B cell (primary cell): ENCODE measurements at places on chromosomes 3 and 15. TPM values are rescaled to one million over a fixed set of nuclear protein-coding genes. Genes with fewer than 3 reads are reported as not detected.

DNA sequence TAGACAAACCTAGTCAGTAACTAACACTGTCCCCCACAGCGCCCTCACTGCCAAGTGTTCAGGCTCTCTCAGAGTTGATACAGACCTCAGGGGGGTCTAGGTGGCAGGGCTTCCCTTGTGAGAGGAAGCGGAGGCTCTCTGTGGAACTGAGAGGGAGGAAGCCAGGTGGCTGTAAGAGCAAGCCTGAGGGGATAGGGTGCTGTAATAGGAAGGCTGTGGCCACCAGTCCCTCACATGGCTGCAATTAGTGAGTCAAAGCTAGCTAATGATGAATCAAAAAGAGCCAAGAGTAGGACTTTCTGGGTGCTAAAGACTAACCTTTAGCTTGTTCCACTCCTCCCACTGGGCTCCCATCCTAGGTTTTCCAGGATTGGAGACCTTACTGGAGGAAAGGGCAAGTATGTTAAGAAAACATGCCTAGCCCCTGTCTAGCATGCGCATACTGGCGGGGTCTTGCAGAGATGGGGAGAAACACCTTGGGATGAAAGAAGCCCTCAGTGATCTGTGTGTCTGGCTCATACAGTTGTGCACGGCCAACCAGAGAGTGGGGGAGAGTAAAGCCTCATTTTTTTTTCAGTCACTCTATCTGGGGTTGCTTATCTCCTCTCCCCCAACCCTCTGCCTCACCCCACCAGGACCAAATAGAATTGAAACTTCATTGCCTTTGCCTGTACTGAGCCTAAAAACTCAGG is 13.3 kb upstream of the SOX2 start:
- H3K4me1 ChIP-seq, result peaks cover 30% of the 10 kb centered on the region
- no peaks in the 10 kb centered on the region for H3K36me3 ChIP-seq
- peaks cover 42% of the 10 kb centered on the region for H3K27me3 ChIP-seq
- DNase-seq, result no peak
- no peak overlapping the region for H3K27ac ChIP-seq

- no peaks in the 10 kb centered on the region for H3K4me1 ChIP-seq
- no peak overlapping the region for H3K4me3 ChIP-seq
- H3K27ac ChIP-seq, result no peak overlapping the region
- no peaks in the 10 kb centered on the region for H3K36me3 ChIP-seq
- DNase-seq, result no peak
These were observed 385.7 kb upstream of the NR2F2 start for GRCh38 chr15:95944661-95945255.

DNA sequence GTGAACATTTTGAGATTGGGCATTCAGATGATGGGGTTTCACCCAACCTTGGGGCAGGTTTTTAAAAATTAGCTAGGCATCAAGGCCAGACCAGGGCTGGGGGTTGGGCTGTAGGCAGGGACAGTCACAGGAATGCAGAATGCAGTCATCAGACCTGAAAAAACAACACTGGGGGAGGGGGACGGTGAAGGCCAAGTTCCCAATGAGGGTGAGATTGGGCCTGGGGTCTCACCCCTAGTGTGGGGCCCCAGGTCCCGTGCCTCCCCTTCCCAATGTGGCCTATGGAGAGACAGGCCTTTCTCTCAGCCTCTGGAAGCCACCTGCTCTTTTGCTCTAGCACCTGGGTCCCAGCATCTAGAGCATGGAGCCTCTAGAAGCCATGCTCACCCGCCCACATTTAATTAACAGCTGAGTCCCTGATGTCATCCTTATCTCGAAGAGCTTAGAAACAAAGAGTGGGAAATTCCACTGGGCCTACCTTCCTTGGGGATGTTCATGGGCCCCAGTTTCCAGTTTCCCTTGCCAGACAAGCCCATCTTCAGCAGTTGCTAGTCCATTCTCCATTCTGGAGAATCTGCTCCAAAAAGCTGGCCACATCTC is 6.1 kb downstream of the RHO start:
- H3K4me3 ChIP-seq, result no peak overlapping the region
- peaks cover 2% of the 10 kb centered on the region for H3K27me3 ChIP-seq
- H3K4me1 ChIP-seq, result no peaks in the 10 kb centered on the region
- H3K27ac ChIP-seq, result no peak overlapping the region

VPS39 gene
- 145 and 149 TPM in 2 replicates for total RNA-seq

LRRC34 gene
- total RNA-seq, result 7.1 and 11.8 TPM in 2 replicates

CRABP1 gene
- total RNA-seq, result not detected in 2 replicates

SLC22A14 gene
- total RNA-seq, result not detected in 2 replicates

DNA sequence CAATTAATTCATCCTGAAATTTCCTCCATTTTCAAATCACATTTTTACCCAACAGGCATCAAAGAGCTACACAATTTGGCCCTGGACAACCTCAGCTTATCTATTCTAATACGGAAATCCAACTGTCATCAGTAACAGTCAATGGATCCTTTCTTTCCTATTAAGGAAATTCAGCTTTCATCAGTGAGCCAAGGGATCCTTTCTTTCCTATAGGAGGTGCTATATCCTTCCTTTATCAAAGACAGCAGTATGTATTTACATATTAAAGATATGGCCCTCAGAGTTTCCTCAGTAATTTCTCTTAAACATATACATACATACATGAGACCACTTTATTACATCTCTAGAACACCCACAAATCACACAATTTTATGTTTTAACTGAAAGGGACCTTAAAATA is 10.1 kb downstream of the DHX36 start:
- no peak for DNase-seq
- no peak overlapping the region for H3K4me3 ChIP-seq
- no peaks in the 10 kb centered on the region for H3K4me1 ChIP-seq
- H3K27me3 ChIP-seq, result no peaks in the 10 kb centered on the region

GRCh38 chr3:57659806-57660439 is 33.0 kb downstream of the DENND6A start:
- no peaks in the 10 kb centered on the region for H3K4me1 ChIP-seq
- H3K27me3 ChIP-seq, result no peaks in the 10 kb centered on the region
- H3K36me3 ChIP-seq, result peaks cover 37% of the 10 kb centered on the region
- no peak for DNase-seq

DNAH1 gene
- total RNA-seq, result 47.2 and 47.6 TPM in 2 replicates

OIP5 gene
- total RNA-seq, result 0.84 and 2.3 TPM in 2 replicates

ECE2 gene
- total RNA-seq, result not detected in 2 replicates

DNA sequence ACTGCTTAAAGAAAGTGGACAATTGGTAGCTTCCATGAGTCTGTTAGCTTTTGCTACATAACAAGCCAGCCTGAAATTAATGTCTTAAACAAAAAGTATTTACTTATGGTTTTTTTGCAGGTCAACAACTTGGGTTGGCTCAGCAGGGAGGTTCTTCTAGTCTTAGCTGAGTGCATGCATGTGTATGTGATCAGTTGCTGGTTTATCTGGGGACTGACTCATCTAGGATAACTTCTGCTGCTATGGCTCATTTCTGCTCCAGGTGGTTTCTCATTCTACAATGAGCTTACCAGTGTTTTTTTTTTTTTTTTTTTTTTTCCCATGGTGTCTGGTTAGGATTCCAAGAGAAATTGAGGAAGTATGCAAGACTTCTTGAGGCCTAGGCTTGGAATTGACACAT is 244.7 kb downstream of the NSUN3 start:
- H3K27ac ChIP-seq, result no peak overlapping the region
- no peaks in the 10 kb centered on the region for H3K27me3 ChIP-seq
- no peaks in the 10 kb centered on the region for H3K4me1 ChIP-seq
- H3K36me3 ChIP-seq, result no peaks in the 10 kb centered on the region

- H3K36me3 ChIP-seq, result no peaks in the 10 kb centered on the region
- H3K4me1 ChIP-seq, result no peaks in the 10 kb centered on the region
- DNase-seq, result no peak
- no peak overlapping the region for H3K27ac ChIP-seq
- no peaks in the 10 kb centered on the region for H3K27me3 ChIP-seq
- H3K4me3 ChIP-seq, result no peak overlapping the region
These were observed 3.6 kb upstream of the CLDN16 start for GRCh38 chr3:190384309-190384756.

DNA sequence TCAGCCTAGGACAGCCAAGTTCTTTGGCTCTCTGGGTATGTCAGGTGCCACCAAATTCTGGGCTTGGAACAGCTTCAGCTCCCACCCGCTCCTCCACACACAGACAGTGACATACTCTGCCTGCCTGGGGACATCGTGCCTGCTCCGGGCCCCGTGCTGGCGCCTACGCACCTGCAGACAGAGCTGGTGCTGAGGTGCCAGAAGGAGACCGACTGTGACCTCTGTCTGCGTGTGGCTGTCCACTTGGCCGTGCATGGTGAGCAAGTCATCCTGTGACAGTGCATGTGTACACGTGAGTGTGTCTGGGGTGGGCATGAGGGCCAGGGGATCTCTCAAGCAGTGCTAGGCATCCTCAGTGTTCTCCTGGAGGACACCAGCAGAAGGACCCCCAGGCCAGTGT is 922 bp downstream of the IL17RC start:
- no peak overlapping the region for H3K27ac ChIP-seq
- no peak for DNase-seq
- H3K36me3 ChIP-seq, result no peaks in the 10 kb centered on the region
- peaks cover 22% of the 10 kb centered on the region for H3K27me3 ChIP-seq
- no peak overlapping the region for H3K4me3 ChIP-seq
- H3K4me1 ChIP-seq, result peaks cover 17% of the 10 kb centered on the region

WDR72 gene
- total RNA-seq, result not detected in 2 replicates

- H3K36me3 ChIP-seq, result no peaks in the 10 kb centered on the region
- H3K4me3 ChIP-seq, result no peak overlapping the region
- no peak for DNase-seq
- H3K27ac ChIP-seq, result no peak overlapping the region
These were observed 339.1 kb upstream of the RGMA start for GRCh38 chr15:93428150-93428549.

POLQ gene
- total RNA-seq, result 0.79 and 0.97 TPM in 2 replicates

CFAP92 gene
- total RNA-seq, result not detected in 2 replicates

GRCh38 chr15:85402195-85402881 is 21.9 kb downstream of the AKAP13 start:
- no peaks in the 10 kb centered on the region for H3K36me3 ChIP-seq
- H3K4me1 ChIP-seq, result peaks cover 72% of the 10 kb centered on the region
- DNase-seq, result peak; percentile 19
- H3K27me3 ChIP-seq, result no peaks in the 10 kb centered on the region
- no peak overlapping the region for H3K4me3 ChIP-seq

PTX3 gene
- total RNA-seq, result 0.36 and 0.37 TPM in 2 replicates

NFKBIZ gene
- total RNA-seq, result 141 and 157 TPM in 2 replicates

DNA sequence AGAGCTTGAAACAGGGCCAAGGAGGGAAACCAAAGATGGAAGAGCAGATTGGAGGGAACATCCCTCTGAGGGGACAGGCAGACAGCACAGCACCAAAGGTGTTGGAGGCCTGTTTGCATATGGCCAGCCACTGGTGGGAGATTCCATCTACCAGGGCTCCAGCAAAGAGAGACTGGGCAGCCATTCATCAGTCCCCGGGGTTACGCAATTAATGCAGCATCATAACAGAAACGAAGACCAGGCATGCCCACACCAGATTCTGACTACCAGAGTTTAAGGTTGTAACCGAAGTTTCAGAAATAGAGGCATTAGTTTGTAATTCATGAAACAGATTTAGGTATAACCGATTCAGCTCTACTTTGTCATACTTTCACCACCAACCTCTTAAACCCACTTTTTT is 58.1 kb downstream of the COL8A1 start:
- H3K4me1 ChIP-seq, result no peaks in the 10 kb centered on the region
- no peak overlapping the region for H3K4me3 ChIP-seq
- H3K27ac ChIP-seq, result no peak overlapping the region
- no peaks in the 10 kb centered on the region for H3K36me3 ChIP-seq
- no peak for DNase-seq

DNA sequence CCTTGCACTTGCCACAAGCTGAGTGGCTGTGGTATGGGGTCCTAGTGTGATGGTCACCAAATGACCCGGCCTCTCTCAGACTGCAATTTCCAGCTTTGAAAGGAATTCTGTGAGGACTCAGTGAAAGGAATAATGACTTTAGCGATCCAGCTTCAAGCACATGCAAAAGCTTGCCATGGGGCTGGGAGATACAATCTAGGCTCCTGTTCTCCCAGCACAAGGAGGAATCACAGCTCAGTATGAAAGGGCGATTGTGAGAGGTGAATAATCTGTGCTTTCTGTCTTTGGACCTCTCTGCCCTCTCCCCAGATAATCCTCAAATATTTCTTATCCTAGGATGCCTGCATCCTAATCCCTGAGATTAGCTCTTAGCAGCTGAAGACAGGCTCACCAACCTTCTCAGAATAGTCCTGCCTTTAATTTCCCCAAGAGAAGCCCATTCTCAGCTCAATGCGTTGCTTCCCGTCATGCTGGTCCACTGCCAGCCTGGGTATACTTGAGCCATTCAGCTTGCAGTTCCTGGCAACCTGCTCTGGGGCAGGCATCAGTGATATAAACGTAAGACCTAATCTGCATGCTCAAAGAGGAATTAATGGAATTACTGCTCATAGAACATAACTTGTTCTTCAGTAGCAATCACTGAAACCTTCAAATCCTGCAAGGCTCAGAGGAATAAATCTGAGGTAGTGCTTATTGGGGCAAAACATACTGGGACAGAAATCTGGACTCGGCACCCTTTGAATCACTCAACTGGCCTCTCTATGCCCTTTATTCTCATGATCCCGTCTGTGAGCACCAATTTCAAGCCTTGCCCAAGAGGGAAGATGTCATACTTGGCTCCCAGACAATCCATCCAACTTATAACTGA is 15.1 kb downstream of the TLNRD1 start:
- H3K27ac ChIP-seq, result no peak overlapping the region
- H3K4me1 ChIP-seq, result no peaks in the 10 kb centered on the region
- no peaks in the 10 kb centered on the region for H3K27me3 ChIP-seq

CHMP2B gene
- 22.2 and 25.0 TPM in 2 replicates for total RNA-seq

DNA sequence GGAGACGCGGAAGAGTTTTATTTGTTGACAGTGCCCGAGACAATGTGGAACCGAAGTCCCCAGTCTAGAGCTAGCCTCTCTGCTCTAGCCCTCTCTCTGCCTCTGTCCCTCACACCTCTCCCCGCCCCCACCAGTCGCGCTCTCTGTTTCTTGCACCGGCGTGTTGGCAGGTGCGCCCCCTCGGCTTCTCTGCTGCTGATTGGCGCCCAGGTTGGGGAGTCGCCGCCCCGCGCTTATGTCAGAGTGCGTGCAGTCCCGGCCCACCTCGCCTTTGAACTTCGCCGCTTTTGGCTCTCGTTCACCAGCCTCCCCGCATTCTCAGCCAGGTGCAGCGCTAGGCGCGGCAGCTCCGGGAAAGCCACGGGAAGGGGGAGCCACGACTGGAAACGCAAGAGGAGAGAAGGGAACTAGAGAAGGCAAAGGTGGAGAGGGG is at the start of gene SOX14:
Gene SOX14 (plus strand): TSS at position 315 of the 433 bp plus-strand sequence. CDS start 470 bp downstream, outside the sequence.
- H3K4me1 ChIP-seq, result no peaks in the 10 kb centered on the region
- H3K27ac ChIP-seq, result no peak within 1 kb of the TSS
- H3K36me3 ChIP-seq, result no peaks in the 10 kb centered on the region

- no peaks in the 10 kb centered on the region for H3K36me3 ChIP-seq
- no peaks in the 10 kb centered on the region for H3K27me3 ChIP-seq
- H3K27ac ChIP-seq, result no peak overlapping the region
- no peak overlapping the region for H3K4me3 ChIP-seq
- no peak for DNase-seq
These were observed 203.6 kb upstream of the NR2F2 start for GRCh38 chr15:96126859-96127258.

GOLGA8J gene
- total RNA-seq, result 0.51 TPM in 1 of 2 replicates, not detected in the other
